Memory B cell (primary cell): ENCODE measurements at places on chromosomes 13 and 19.

GRCh38 chr13:66689628-66690027 is 540.5 kb downstream of the PCDH9 start:
- no peak overlapping the region for H3K4me3 ChIP-seq
- H3K27me3 ChIP-seq = no peaks in the 10 kb centered on the region
- DNase-seq = no peak
- H3K36me3 ChIP-seq = peaks cover 1% of the 10 kb centered on the region
- no peaks in the 10 kb centered on the region for H3K4me1 ChIP-seq

DNA sequence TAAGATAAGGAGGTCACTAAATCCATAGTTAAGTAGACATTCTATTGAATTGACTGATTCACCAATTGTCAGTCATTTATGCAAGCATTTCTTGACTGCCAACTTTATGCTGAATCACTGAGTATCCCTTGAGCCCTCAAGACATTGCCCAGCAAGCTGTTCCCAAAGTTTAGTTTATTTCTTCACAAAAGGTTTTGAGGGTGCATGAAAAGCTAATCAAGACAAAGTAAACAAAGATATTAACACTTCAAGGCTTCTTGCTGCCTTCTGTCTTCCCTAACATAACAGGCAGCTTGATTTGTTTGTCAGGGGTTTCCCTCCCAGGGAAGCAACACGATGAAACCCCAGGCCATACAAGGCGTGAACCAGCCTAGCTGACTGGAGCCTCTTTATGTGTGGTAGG is 374.4 kb downstream of the SPRY2 start:
- no peak for DNase-seq
- no peaks in the 10 kb centered on the region for H3K27me3 ChIP-seq
- H3K36me3 ChIP-seq = no peaks in the 10 kb centered on the region
- H3K27ac ChIP-seq = no peak overlapping the region

DNA sequence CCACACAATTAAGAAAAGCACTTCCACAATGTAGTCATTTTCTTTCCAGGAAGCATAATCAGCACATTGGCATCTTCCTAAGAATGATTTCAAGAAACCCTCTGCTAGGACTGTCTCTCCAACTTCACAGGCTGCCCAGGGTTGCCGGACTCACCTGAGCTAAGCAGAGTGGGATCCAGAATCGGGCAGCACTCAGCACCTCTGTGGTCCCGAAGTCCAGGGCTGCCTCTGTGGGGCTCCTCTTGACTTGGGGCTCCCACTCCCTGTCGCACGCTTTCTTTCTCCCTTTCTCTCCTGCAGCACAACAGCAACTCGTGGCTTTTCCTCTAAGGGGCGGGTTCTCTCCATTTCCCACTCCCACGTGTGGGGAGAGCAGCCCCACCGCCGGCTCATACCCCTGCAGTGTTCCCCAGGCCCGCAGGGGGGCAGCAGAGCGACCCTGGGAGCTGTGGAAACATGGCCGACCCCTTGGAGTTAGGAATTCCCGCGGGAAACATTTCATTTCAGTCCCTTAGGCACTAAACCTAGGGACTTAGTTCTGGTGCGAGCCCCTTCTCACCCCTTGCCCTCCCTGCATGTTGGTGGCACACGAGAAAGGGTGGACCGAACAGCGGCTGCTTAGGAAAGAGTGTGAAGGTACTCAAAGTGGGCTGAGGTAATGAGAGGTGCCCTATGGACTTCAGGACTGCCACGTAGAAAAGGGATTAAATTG is at the start of gene TMEM272:
TSS of gene TMEM272 (minus strand) at position 316 of the 712 bp plus-strand sequence. CDS start 6,647 bp downstream, outside the sequence.
- peaks cover 2% of the 10 kb centered on the region for H3K4me1 ChIP-seq
- peaks cover 8% of the 10 kb centered on the region for H3K27me3 ChIP-seq
- H3K27ac ChIP-seq = no peak within 1 kb of the TSS
- H3K4me3 ChIP-seq = no peak within 1 kb of the TSS
- H3K36me3 ChIP-seq = no peaks in the 10 kb centered on the region

GRCh38 chr13:91142572-91142971 is 204.9 kb upstream of the MIR17HG start:
- H3K36me3 ChIP-seq = no peaks in the 10 kb centered on the region
- peaks cover 5% of the 10 kb centered on the region for H3K27me3 ChIP-seq
- no peak for DNase-seq
- H3K4me3 ChIP-seq = no peak overlapping the region
- H3K27ac ChIP-seq = no peak overlapping the region
- H3K4me1 ChIP-seq = no peaks in the 10 kb centered on the region

GRCh38 chr19:29212356-29212647 is 649 bp downstream of the UQCRFS1 start:
- H3K4me3 ChIP-seq = peak overlapping the region; percentile 89
- DNase-seq = no peak
- H3K36me3 ChIP-seq = peaks cover 15% of the 10 kb centered on the region
- no peaks in the 10 kb centered on the region for H3K27me3 ChIP-seq

GRCh38 chr13:41053384-41053826 is 7.9 kb upstream of the WBP4 start:
- peak; percentile 56 for DNase-seq
- peaks cover 45% of the 10 kb centered on the region for H3K4me1 ChIP-seq
- H3K4me3 ChIP-seq = peak overlapping the region; percentile 70
- peaks cover 7% of the 10 kb centered on the region for H3K36me3 ChIP-seq
- H3K27me3 ChIP-seq = no peaks in the 10 kb centered on the region

DNA sequence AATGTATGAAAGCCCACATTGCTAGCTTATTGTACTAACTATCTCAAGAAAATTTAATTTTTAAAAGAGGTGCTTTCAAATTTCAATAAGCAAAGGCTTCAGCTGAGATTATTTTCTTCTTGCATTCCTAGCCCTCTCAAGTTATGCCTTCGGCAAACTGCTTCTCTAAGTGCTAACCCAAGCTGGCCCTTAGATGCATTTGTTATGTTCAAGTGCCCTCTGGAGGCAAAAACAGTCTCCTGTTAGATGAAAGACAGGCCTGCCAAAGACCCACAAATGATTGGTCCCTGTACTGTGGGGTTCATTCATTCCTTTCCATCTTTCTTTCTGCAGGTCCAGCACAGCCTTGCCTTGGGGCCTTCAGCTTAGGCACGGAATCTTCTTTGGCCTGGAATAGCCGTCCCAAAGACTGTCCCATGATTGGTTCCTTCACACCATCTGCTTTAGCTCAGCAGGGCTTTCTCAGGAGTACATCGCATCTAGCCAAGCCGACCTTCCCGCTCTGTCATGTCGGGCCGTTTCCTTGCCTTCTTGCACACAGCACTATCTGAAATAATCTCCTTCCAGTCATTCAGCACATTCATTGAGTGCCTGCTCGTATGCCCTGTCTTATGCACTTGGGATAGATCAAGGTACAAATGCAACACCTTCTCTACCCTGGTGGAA is 26.4 kb upstream of the TPTE2 start:
- H3K4me1 ChIP-seq = peaks cover 22% of the 10 kb centered on the region
- peak overlapping the region; percentile 88 for H3K4me3 ChIP-seq
- no peak for DNase-seq
- peak overlapping the region; percentile 73 for H3K27ac ChIP-seq
- peaks cover 3% of the 10 kb centered on the region for H3K36me3 ChIP-seq
- H3K27me3 ChIP-seq = peaks cover 8% of the 10 kb centered on the region

- H3K27ac ChIP-seq = no peak overlapping the region
- H3K4me1 ChIP-seq = peaks cover 5% of the 10 kb centered on the region
- no peak for DNase-seq
- H3K36me3 ChIP-seq = no peaks in the 10 kb centered on the region
Measured at GRCh38 chr13:20715330-20715712, 11.8 kb downstream of the IL17D start.

GRCh38 chr13:49814551-49815270 is 22.2 kb upstream of the KPNA3 start:
- no peaks in the 10 kb centered on the region for H3K36me3 ChIP-seq
- no peak overlapping the region for H3K27ac ChIP-seq
- no peak for DNase-seq
- no peak overlapping the region for H3K4me3 ChIP-seq
- no peaks in the 10 kb centered on the region for H3K4me1 ChIP-seq
- H3K27me3 ChIP-seq = peaks cover 11% of the 10 kb centered on the region

DNA sequence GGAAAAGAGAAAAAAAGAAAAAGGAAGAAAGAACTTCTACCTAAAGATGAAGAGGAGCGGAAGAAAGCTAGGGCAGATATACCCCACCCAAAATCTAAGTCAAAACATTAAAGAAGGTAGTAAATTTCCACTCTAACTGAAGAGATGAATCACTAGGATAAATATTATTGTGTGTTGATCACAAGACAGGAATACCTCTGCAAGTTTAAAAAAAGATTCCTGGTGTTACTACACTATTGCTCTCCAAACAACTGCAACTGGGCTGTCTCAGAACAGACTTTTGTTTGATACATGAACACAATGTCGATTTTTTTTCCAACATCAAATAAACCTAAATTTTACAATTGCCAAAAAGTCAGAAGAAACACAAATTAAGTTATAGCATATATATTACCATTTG is 6.8 kb downstream of the HSPH1 start:
- H3K4me1 ChIP-seq = peaks cover 15% of the 10 kb centered on the region
- H3K27ac ChIP-seq = no peak overlapping the region
- H3K27me3 ChIP-seq = no peaks in the 10 kb centered on the region
- no peak for DNase-seq
- peaks cover 34% of the 10 kb centered on the region for H3K36me3 ChIP-seq
- no peak overlapping the region for H3K4me3 ChIP-seq

- no peak for DNase-seq
- H3K27ac ChIP-seq = no peak overlapping the region
- no peaks in the 10 kb centered on the region for H3K27me3 ChIP-seq
- no peaks in the 10 kb centered on the region for H3K4me1 ChIP-seq
- peaks cover 47% of the 10 kb centered on the region for H3K36me3 ChIP-seq
- no peak overlapping the region for H3K4me3 ChIP-seq
Measured at GRCh38 chr19:36950335-36951119, 34.4 kb downstream of the ZNF568 start.

- H3K4me1 ChIP-seq = peaks cover 5% of the 10 kb centered on the region
- no peak overlapping the region for H3K4me3 ChIP-seq
- H3K36me3 ChIP-seq = no peaks in the 10 kb centered on the region
- peaks cover 14% of the 10 kb centered on the region for H3K27me3 ChIP-seq
Measured at GRCh38 chr19:55319785-55320184, 5.4 kb downstream of the TMEM150B start.

- H3K4me1 ChIP-seq = no peaks in the 10 kb centered on the region
- no peak for DNase-seq
- no peaks in the 10 kb centered on the region for H3K36me3 ChIP-seq
- H3K27me3 ChIP-seq = no peaks in the 10 kb centered on the region
- H3K27ac ChIP-seq = no peak overlapping the region
- no peak overlapping the region for H3K4me3 ChIP-seq
Measured at GRCh38 chr13:79522583-79522982, 41.6 kb downstream of the NDFIP2 start.

DNA sequence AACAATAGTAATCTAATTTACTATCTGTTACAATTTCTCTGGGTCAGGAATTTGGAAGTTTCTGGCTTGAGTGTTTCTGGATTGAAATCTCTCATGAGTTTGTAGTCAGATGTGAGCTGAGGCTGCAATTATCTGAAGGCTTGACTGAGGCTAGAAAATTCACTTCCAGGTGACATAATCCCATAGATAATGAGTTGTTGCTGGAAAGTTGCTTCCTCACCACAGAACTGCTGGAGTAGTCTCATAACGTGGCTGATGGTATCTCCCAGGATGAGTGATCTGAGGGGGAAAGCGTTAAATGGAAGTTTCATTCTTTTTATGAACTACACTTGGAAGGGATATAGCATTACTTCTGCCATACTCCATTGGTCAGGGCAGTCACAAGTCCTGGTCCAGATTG is 15.3 kb upstream of the FPR3 start:
- peaks cover 20% of the 10 kb centered on the region for H3K27me3 ChIP-seq
- DNase-seq = no peak
- H3K36me3 ChIP-seq = no peaks in the 10 kb centered on the region
- no peaks in the 10 kb centered on the region for H3K4me1 ChIP-seq
- H3K27ac ChIP-seq = no peak overlapping the region
- no peak overlapping the region for H3K4me3 ChIP-seq

GRCh38 chr19:39100500-39101166 is 16.5 kb downstream of the ACP7 start:
- H3K4me1 ChIP-seq = no peaks in the 10 kb centered on the region
- no peak overlapping the region for H3K4me3 ChIP-seq
- no peak overlapping the region for H3K27ac ChIP-seq
- H3K36me3 ChIP-seq = no peaks in the 10 kb centered on the region
- H3K27me3 ChIP-seq = peaks cover 14% of the 10 kb centered on the region

DNA sequence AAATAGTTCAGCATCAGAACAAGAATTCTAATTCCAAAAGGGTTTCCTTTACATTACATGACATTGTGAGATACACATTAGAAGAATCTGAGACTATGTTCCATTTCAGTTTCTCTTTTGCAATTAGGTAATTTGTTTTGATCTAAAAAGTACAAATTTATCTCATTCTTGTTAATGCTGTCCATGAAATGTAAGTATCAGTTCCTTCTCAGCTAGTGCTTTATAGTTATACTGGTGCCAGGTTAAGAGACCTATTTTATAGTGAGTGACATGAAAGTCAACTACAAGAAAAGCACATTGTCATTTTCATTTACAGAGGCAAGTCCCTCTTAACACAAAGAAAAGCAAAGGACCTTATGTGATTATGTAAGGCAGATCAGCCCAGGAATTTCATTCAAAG is 43.9 kb downstream of the RCBTB2 start:
- no peak for DNase-seq
- no peak overlapping the region for H3K27ac ChIP-seq
- H3K36me3 ChIP-seq = peaks cover 6% of the 10 kb centered on the region
- peaks cover 7% of the 10 kb centered on the region for H3K4me1 ChIP-seq
- no peak overlapping the region for H3K4me3 ChIP-seq

DNA sequence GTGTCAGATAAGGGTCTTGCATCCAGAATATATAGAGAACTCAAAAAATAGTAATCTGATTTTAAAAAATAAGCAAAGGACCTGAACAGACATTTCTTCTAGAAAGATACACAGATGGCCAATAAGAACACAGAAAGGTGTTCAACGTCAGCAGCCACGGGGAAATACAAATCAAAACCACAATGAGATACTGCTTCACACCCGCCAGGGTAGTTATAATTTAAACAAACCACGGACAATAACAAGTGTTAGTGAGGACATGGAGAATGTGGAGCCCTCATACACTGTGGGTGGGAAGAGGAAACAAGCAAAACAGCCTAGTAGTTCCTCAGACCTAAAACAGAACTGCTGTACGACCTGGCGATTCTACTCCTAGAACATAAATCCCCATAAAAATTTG is 26.7 kb upstream of the NAPA start:
- no peak overlapping the region for H3K4me3 ChIP-seq
- no peaks in the 10 kb centered on the region for H3K36me3 ChIP-seq
- H3K27me3 ChIP-seq = peaks cover 19% of the 10 kb centered on the region
- H3K27ac ChIP-seq = no peak overlapping the region
- H3K4me1 ChIP-seq = no peaks in the 10 kb centered on the region
- DNase-seq = no peak

GRCh38 chr19:30799865-30800755 is 427.9 kb downstream of the ZNF536 start:
- no peaks in the 10 kb centered on the region for H3K36me3 ChIP-seq
- H3K27ac ChIP-seq = no peak overlapping the region
- no peak for DNase-seq
- H3K4me1 ChIP-seq = no peaks in the 10 kb centered on the region
- no peaks in the 10 kb centered on the region for H3K27me3 ChIP-seq

DNA sequence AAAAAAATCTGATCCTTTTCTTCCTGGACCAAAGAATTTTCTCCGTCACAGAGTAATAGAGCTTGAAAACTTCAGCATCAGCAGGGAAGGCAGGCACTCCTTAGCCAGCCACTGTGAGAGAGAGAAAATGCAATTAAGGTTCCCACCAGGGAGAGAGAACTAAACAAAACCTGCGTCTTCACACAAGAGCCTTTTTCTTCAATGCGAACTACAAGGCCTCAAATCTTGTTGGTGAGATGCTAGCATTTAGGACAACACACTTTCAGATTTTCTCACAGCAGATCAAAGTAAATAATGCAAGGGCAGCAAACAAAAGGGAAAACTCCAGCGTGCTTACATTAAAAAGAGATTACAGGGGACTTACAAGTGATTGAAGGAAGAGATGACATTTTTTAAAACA is 80.1 kb downstream of the DACH1 start:
- H3K27me3 ChIP-seq = no peaks in the 10 kb centered on the region
- H3K4me1 ChIP-seq = no peaks in the 10 kb centered on the region
- DNase-seq = no peak
- H3K27ac ChIP-seq = no peak overlapping the region
